ENCODE measurements at places on chromosomes 5 and 9.

DNA sequence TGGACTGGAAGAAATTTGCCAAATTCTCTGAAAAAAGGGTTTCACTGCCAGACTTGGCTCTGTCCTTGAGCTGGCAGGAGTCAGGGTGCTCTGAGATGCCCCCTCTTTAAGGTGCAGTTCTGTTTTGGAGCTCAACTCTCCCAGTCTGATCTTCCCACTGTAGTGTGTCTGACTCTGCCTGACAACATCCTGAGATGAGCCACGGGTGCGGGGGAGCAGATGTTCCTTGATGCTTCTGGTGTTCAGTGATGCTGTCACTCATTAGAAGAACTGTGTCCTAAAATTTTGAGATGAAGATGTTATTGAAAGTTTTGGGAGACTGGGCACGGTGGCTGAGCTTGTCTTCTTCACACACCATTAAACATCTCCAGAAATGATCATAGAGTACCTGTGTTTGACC is 78.2 kb downstream of the BASP1 start:
- DNase-seq, result no peak

DNA sequence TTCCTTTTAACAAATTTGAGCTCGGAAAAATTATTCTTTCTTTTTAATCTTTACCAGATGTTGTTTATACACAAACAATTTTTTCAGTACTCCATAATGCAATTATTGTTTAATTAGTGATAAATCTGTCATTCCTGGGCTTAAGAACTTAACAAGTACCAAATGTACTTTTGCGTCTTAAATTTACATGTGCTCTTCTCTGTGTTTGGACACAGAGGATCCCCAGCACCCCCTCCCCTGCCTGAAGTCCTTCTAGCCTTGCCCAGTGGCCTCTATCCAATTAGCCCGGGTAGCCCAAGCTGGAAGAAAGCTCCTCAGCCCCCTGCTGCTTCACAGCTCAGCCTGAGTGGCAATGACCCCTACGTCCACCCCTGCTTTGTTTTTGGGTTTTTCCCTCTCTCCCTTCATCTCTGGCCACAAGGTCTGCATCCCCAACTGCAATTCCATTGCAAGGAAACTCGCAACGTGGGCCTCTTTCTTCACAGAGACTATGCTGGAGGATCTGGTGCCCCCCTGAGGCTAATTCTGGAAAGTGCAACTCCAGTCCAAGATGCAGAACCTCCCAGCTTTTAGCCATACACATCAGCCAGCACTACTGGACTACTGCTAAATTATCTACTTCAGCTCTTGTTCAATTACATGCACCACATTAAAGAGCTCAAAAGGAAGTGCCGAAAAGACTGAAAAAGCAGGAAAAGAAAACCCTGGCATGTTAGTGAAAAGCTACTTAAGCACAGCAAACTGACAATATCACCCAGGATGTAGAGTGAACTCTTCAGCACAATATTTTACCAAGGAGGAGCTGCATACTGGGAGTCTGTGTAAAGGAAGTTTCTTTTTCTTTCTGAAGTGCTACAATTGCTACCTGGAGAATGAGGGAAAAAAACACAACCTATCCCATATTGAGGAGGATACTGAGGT is 186.2 kb downstream of the FANCC start:
- DNase-seq, result no peak

DNA sequence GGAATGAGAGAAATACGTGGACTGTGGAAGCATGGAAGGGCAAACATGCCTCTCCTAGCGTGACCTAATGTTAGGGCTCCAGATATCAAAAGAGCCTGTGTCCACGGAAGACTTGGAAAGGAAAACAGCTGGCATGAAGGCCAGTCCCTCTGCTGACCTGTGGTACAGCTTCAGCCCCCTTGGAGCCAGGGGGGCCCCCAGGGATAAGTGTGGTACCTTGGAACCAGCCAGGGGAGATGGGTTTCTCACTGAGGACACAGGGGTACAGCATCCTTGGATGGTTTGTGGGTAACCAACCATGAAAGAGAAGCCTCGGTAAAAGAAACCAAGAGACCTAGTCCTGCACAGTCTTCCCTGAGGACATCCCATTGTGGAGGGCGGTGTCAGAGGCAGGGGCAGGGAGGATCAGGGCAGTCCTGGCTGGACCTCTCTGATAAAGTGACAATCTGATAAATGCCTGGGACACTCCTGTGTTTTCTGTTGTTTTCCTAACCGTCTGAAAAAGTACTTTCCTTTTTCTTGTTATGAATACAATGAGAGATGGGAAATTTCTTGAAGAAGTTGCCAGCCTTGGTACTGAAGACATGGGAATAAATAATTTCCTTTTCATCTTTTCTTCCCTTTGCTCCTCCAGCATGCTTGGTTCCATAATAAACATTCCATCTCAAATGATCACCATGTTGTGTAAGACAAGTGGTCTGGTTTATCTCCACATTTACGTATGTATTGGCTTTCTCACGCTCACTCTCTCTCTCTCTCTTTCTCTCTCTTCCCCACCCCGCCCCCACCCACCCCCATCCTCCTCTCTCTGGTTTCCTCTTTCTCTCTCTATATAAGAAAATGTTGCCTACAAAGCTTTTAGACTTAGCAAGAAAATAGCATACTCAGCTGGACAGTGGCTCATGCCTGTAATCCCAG is 102.1 kb downstream of the SUSD1 start:
- no peak for DNase-seq

DNA sequence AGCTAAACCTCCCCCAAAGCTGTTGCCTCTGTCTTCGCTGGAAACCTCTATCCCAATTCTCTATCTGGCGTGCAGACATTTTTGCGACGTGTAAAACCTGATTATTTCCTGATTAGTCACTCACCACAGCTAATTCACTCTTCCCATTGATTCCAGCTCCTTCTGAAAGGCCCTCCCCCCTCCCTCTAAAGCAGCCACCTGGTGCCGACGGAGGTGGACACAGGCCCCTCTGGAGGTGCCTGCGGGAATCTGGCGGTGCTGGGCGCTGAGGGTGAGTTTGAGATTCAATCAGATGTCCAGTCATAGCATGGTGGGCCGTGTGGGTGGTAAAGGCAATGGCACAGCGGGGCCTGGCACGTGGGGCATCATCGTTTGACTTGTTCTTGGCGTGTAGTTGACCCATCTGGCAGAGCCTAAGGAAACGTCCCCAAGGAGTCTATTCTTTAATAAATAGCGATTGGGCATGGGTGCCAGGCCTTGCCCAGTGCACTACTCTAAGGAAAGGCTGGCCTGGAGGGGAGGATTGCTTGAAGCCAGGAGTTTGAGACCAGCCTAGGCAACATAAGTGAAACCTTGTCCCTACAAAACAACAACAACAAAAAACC is 271.1 kb upstream of the MVB12B start:
- no peak for DNase-seq

GRCh38 chr9:107158321-107158720 is 124.8 kb upstream of the RAD23B start:
- DNase-seq, result no peak

DNA sequence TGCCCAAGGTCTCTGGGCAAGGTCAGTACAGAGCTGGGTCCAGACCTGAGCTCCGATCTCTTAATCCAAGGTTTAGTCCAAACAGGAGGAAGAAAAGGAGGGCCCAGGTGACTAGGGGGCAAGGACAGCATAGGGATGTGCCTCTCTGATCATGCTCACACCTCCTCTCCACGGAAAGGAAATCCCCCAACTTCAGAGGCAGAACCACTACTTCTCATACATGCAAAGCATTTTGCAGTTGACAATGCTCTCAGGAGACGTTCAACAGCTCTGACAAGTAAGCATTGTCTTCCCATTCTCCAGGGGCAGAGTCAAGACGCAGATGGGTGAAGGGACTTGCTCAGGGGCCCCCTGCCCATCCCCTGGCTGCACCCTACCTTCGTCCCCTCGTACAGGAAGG is 8.7 kb upstream of the CORO2A start:
- DNase-seq, result no peak

DNA sequence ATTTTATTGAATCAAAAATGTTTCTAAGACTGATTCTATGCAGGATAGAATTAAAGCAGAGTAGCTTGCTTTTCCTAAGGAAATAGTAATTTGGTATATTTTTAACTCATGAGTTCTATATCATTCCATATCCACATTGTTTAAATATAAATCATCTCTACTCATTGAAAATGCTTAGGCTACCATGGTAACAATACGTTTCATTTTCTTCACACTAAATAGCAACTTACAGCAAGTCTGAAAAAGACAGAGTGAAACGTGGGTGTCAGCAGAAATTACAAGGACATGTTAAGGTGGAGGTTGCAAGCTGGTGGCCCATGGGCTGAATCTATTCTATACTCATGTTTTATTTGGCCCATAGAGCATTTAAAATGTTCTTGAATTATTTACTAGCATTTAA is 487.9 kb downstream of the ARHGEF28 start:
- DNase-seq, result no peak

- no peak for DNase-seq
Measured at GRCh38 chr5:26181582-26181981, 856.8 kb downstream of the CDH9 start.

DNA sequence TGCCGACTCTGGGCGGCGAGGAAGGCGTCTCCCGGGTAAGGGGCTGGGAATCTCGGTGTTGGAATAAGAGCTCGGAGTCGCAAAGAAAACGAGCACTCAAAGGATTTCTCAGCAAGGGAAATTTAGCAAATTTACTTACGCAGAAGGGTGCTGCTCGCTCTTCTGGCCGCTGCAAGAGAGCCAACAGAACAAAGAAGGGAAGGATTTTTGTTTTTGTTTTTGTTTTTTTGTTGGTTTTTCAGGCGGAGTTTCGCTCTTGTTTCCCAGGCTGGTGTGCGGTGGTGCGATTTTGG is 279 bp downstream of the GTF3C5 start:
- DNase-seq, result no peak

DNA sequence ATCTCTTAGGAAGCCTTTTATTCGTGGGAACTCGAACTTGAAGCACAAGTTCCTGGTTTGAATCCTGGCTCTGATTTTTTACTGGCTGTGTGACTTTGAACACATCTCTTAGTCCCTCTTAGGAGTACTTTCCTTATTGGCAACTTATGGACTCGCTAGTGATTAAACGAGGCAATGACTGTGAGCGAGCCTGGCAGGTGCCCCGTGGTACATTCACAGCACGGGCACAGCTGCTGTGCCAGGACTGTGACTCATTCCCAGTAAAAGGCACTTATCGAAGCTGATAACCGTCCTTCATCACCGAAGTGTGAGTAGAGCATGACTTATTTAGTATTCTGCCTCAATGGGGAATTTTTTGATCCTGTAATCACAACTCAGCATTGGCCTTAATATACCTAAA is 22.7 kb downstream of the CFAP90 start:
- no peak for DNase-seq

DNA sequence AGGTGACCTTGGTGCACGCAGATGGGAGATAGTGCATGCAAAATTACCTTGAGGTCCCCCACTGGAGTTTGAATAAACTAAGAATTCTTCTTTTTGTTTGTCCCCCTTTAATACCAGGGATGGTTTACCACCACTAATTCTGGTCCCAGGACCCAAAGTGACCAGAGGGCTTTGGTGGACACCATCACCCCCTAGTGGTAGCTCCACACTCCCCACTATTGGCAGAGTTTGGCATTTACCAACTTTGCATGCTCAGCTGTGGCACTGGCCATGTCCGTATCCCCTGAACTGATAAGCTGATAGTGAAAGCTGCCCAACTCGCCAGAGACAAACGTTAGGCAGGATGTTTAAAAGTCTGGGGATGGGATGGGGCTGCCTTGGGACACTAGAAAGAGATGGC is 3.3 kb downstream of the ASTN2 start:
- no peak for DNase-seq

- no peak for DNase-seq
Measured at GRCh38 chr9:122820490-122820845, 7.9 kb downstream of the PDCL start.

GRCh38 chr5:170880084-170880483 is 18.3 kb downstream of the RANBP17 start:
- no peak for DNase-seq

GRCh38 chr5:180174587-180174972 is 34.4 kb downstream of the RASGEF1C start:
- no peak for DNase-seq

GRCh38 chr9:131302244-131303075 is 12.9 kb downstream of the PLPP7 start:
- no peak for DNase-seq

DNA sequence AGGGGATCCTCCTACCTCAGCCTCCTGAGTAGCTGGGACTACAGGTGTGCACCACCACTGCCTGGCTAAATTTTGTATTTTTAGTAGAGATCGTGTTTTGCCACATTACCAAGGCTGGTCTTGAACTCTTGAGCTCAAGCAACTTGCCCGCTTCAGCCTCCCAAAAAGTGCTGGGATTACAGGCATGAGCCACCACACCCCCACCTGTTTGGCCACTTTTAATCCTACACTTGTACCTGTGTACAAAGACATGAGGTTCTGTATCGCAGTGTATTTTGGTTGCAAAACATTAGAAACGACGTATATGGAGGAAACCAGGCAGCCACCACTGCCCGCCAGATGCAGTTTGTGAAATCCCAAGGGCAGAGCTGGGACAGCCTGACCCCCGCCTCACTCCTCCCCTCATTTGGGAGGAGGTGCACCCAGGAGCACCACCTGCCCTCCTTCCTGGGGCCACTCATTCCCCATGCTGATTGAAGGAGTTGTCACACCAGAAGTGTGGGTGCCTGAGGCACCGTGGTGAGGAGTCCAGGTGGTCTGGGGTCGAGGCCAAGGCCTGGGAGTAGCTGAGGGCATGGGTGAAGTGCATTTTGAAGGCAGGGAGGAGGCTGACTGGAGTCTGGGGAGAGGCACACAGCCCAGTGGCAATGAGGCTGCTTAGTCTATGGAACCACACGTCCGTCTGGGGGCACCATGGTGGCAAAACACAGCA is 39.3 kb upstream of the OLFM1 start:
- DNase-seq, result no peak

GRCh38 chr9:126793686-126794417 is 11.0 kb upstream of the ZBTB43 start:
- DNase-seq, result no peak

DNA sequence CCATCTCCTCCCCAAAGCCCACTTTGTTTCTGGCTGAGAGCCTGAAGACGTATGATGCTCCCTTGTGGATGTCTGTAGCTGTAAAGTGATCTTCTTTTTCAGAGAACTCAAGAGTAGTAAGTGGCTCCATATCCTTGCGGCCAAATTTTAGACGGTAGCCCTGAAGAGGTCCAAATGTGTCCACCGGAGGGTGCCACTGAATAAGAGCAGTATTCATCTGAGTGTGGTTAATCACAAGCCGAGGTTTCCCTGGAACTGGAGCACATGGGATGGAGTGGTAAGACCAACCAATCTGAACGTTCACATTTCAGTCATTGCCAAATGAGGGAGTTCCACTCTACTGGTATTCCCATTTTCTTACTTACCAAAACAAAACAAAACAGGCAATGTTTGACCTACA is 686.5 kb upstream of the DMAC1 start:
- no peak for DNase-seq

DNA sequence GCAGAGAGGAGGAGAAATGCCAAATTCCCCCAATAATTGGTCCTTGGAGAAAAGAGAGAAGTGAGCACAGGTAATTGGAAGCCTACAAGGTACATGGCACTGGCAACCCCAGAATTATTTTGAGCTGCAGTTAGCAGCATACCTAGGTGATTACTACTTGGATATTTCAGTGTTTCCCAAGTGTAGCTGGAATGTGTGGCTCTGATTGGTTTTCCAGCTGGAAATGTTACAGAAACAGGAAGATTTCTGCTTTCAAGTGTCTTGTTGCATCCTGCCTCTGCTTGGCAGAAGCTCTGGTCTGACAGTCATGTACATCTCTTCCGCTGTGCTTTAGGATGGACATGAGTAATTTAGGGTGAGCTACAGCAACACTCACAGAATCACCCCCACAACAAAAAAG is 262.1 kb downstream of the ENC1 start:
- no peak for DNase-seq

- DNase-seq, result no peak
Measured at GRCh38 chr9:76191493-76191892, 202.7 kb downstream of the RFK start.
